ENCODE measurements at places on chromosomes 11 and 22.

DNA sequence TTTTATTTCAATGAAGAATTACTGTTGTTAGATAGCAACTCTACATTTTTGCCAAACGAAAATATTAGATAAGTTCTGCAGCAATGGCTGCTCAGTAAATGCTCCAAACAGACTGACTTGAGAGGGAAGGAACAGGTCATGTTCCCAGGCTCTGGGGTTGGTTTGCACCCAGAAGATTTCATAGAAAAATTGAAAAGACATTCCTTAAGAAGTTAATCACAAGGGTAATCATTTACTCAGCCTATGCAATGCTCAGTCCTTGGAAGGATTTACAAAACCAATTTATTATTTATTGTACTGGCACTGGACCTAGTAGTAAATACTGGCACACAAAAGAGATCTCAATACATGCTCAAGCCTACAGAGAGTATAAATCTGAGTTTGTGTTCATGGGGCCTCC, 179.1 kb upstream of the MTNR1B start:
- no peak for DNase-seq

DNA sequence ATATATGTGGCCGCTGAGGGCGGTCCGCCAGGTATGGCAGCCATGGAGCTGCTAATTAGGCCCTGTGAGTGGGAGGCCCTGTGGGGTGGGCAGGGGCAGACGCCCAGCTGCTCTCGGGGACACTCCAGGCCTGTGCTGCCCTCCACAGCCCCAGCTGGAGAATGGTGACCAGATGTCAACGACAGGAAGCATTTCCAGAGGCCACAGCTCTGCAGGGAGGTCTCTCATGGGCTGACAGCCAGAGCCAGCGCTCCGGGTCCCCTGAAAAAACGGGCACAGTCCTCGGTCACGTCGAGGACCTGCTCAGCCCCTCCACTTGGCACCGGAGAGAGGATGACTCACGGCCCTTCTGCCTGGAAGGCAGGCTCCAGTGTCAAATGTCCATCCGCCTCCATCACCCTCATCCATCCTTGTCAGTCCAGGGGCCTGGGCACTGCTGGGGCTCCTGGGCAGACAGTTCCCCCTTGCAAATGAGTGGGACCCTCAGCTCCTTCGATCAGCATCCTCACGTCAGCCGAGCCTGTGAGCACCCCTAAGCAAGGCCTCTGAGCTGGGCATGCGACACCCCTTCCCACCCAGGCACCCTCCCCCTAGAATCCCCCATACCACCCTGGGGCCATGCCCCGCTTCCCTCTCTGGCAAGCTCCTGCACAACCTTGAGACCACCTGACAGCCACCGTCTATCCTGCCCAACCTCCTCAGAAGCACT, 1.9 kb downstream of the BID start:
- DNase-seq: no peak

DNA sequence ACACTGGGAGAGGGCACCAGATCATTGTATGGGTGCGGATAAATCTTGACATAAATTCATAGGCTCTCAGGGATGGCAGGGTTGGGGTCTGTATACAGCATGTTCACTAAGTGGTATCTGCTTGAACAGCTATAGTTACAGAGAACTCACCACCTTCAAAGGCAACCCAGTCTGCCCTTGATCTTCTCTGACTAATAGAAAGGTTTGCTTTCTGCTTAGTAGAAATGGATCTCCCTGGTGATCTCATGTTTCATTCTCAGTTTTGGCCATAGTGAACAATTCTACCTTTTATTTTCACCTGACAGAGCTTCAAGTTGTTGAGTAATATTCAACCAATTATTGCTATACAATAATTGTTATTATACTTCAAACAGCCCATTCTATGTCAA, 32.4 kb downstream of the CNTF start:
- no peak for DNase-seq

DNA sequence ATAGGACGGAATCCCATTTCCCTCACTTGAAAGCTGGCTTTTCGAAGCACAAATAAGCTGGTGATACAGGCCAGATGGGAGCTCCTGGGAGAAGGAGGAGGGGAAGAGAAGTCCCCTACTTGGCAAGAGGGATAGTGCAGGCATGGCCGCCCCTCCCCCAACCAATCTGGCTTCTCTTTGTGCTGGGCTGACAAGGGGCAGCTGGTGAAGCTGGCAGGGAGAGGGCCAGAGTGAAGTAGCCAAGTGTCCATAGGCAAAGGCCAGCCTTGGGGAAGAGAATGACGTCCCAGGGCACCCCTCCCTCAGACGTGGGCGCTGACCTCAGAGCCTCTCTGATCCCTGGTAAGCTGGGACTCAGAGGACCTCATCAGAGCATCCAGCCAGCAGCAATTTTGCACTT, 78.7 kb upstream of the GRAMD1B start:
- no peak for DNase-seq

- no peak for DNase-seq
These were observed 788 bp downstream of the LIN7C start for GRCh38 chr11:27505781-27506180.

- DNase-seq: no peak
These were observed 30.3 kb upstream of the ASPHD2 start for GRCh38 chr22:26398741-26399153.
